ENCODE measurements at places on chromosomes 5 and 9. TPM values are rescaled to one million over a fixed set of nuclear protein-coding genes. Genes with fewer than 3 reads are reported as not detected.
A peak's percentile ranks its signal among the peaks of the same experiment; 100 is the strongest.

ELAVL2 gene
- not detected for total RNA-seq

SOX30 gene
- total RNA-seq, result not detected

SLC34A3 gene
- total RNA-seq, result not detected

S100Z gene
- 0.20 TPM for total RNA-seq

PRUNE2 gene
- 1.4 TPM for total RNA-seq

CTXN3 gene
- not detected for total RNA-seq

DNA sequence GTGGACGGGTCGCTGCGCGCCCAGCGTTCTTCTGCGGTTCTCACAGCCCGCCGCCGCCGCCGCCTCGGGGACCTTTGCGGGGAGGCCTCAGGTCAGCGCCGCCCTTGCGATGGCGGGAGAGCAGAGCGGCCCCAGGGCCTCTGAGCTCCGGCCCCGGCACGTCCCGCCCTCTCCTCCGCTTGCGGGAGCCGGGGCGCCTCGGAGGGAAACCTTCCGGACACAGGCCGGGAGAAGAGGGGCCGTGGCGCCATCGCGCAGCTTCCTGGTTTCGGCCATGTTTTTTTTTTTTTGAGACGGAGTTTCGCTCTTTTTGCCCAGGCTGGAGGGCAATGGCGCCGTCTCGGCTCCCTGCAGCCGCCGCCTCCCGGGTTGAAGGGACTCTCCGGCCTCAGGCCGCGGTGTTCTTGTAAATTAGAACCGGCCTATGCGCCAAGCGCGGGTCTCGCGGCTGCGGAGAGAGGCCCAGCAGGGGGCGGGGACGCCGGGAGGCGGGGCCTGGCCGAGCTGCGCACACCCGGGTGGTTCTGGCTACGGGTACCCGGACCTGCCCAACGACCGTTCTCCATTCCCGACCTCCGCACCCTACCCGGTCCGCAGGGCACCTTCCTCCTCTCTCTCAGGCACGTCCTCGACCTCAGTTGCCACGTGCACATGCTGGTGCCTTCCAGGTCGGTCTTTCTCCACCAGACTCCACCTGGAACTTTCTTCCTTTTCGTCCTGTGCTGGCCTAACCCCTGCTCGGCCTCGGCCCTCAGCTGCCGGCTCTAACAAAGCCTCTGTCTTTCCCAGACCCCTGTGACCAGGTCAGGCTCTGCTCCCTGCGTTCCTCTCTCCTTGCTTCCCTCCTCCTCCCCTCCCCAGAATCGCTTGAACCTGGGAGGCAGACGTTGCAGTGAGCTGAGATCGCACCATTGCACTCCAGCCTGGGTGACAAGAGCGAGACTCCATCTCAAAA lies 28.8 kb upstream of the MGAT1 start:
- DNase-seq, result peak; percentile 94

GRCh38 chr9:83041771-83042170 lies 21.2 kb downstream of the RASEF start:
- no peak for DNase-seq

DNA sequence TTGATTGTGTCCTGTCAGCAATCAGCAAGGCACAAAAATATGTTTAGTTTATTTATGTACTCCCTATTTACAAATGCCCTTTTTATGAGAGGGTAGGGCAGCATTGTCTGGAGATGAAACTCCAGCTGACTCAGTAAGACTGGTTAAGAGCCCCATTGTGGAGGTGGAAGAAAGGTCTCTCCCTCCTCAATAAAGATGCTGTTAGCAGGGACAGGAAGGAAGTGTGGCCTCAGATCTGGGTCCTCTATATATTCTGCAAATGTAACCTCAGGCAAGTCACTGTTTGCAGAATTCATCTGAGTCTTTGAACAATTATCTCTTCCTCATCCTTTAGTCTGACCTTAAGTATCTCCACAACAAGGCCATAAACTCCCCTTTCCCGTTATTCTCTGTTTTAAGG lies 48.3 kb upstream of the TRAF1 start:
- no peak for DNase-seq

- no peak for DNase-seq
These were observed 24.7 kb upstream of the LNPEP start for GRCh38 chr5:96911139-96911538.

DNA sequence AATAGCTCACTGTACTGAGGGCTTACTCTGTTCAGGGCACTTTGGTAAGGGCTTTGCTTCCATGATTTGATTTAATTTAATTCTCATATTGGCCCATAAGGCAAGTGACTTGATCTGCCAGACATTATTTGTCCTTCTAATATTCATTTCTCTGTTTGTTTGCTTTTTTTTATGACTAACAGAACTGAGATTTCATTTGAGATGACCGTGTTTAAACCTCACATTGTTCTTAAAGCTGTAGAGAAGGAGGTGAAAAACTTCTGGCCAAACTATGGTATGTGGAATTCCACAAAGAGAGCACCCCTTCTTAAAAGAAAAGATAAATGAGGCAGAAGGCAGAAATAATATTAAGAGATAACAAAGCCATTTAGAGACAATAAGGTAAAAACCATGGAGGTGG lies 775.6 kb upstream of the ACO1 start:
- DNase-seq, result no peak

DNA sequence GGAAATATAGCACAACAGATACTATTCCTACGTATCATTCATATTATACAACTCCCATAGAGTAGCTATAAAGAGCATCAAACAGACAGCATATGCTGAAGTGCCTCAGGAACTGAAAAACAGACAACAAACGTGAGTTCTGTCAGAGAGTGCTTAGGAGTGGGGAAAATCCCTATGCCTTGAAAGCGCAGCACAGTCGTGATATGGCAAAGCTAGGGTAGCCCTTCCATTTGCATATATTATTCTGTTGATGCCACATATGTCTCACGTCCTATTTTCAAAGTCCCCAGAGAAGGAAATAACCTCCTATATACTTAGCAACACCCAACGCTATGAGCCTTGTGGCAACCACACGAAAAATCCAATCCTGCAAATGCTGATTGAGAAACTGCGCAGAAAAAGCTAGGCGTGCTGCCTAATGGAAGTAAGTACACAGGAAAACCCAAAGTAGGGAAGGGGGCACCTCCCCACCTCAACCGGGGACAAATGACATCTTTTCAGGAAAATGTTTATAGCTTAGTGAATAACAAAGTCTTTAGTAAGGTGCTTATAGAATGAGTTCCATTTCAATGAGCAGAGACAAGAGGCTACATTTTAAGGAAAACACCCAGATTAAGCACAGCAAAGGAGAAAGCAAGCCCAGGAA lies 105.1 kb downstream of the MED10 start:
- DNase-seq, result no peak

GRCh38 chr9:84874022-84874421 lies 204.5 kb downstream of the NTRK2 start:
- no peak for DNase-seq

DNA sequence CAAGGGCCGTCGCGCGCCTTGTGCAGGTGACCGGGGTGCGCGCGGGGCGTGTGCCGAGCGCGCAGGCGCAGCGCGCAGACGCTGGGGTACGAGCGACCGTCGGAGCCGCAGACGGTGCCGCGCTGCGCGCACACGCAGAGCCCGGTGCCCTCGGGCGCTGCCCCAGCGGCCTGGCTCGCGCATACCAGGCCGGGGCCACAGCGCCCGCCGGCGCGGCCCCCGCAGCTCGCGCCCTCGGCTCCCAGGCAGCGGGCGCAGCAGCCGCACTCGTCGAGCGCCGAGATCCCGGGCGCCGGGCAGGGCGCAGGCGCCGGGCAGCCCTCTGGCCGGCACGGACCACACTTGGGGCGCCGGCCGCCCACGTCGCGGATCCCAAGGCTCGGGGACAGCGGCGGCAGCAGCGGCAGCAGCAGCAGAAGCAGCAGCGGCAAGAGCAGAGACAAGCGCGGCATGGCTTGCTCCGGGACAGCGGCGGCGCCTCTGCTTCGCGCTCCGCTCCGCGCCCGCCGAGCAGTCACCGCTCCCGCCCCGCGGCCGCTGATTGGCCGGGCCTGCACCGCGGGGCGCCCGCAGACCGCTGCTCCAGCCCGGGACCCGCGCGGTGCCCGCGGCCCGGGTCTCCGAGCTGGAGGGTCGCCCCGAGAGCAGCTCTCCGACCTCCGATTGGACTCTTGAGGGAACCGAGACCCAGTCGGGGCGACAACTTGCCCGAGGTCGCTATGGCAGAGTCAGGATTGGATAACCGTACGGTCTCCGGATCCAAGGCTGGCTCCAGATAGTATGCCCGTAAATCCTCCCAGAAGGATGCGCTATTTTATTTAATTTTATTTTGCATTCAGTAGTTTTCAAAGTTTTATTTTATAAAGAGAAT lies at the start of gene IGFBPL1:
Gene IGFBPL1, minus strand, starts transcription at position 482 of the 871 bp plus-strand sequence. Its CDS starts 30 bp downstream, at position 452.
- peak; percentile 35 for DNase-seq

GRCh38 chr9:133115604-133116345 lies 5.3 kb downstream of the RALGDS start:
- peak; percentile 33 for DNase-seq

GRCh38 chr5:53825926-53826325 lies 265.5 kb downstream of the NDUFS4 start:
- no peak for DNase-seq

DNA sequence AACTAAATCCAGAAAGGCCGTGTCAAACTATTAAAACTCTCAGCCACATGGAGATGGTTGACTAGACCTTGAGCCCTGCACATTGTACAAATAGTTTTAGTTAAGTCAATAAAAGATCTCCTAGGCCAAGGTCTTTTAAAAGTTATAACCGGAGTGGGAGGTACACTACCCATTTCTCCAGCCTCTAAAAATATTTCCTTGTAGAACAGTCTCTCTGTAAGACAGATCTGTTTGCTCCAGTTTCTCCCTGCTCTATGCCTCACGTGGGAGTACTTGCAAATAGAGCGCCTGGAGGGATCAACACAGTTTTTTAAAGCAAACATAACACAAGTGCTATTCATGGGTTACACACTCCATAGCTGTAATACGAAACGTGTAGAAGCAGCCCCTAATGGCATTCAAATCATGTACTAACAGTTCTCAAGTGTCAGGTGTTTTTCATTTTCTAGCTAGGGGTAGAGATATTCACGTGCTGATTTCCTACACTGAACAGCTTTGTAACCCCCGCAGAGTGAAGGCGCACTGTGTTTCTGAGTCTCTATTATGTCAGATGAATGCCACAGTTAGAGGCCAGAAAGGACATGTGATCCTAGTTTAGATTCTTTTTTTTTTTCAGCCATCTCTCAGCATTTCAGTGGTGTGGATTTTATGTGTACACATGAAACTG lies 703.4 kb upstream of the GRAMD2B start:
- no peak for DNase-seq

GRCh38 chr9:20442461-20443319 lies 179.6 kb downstream of the MLLT3 start:
- DNase-seq, result no peak

- DNase-seq, result peak; percentile 24
These were observed 16.9 kb upstream of the COL5A1 start for GRCh38 chr9:134624621-134625181.

Measured in left ventricle myocardium superior (tissue), 1 donor.